Activated CD8-positive, alpha-beta memory T cell treated with anti-CD3 and anti-CD28 coated beads for 1 hour (primary cell): ENCODE measurements at places on chromosomes 3 and 15.

- no peak for DNase-seq
These were observed 9.5 kb downstream of the ISL2 start for GRCh38 chr15:76345880-76346668.

GRCh38 chr3:143476965-143477640 lies 357.5 kb downstream of the CHST2 start:
- DNase-seq: no peak

GRCh38 chr3:44903314-44903713 lies 28.9 kb downstream of the TGM4 start:
- no peak for DNase-seq

DNA sequence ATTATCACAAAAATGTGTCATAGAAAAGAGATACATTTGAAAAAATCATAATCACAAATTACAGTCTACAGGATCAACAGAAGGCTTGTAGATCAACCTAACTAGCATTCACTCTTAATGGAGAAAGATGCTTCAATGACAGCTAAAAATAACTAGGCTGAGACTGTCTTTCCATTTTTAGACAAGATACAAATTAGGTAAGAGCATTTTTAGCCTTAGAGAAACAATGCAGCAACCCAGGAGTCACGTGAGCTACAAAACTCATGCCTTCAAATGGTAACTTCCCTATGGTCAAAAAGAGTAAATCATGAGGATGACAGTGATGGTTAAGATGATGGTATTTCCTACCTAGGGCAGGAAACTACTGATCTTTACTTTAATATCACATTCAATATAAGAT lies 415.4 kb downstream of the MAGI1 start:
- no peak for DNase-seq

- no peak for DNase-seq
These were observed 973 bp upstream of the USP13 start for GRCh38 chr3:179651687-179652446.
